Purkinje cell (primary cell): ENCODE measurements at places on chromosomes 6 and 20. TPM values are rescaled to one million over a fixed set of nuclear protein-coding genes. Genes with fewer than 3 reads are reported as not detected.

LSM14B gene
- polyA plus RNA-seq: 4.0 and 4.6 TPM in 2 replicates

RSPO3 gene
- polyA plus RNA-seq: 69.2 and 85.3 TPM in 2 replicates

UNC5CL gene
- polyA plus RNA-seq: not detected in 2 replicates

CLDN20 gene
- not detected in 2 replicates for polyA plus RNA-seq

TRIM31 gene
- not detected in 2 replicates for polyA plus RNA-seq

DNMT3B gene
- not detected in 2 replicates for polyA plus RNA-seq

SLC16A10 gene
- 6.8 and 9.9 TPM in 2 replicates for polyA plus RNA-seq

NR2E1 gene
- polyA plus RNA-seq: not detected in 2 replicates

MDFI gene
- polyA plus RNA-seq: not detected in 2 replicates

KIAA0408 gene
- 185 and 258 TPM in 2 replicates for polyA plus RNA-seq

PXDC1 gene
- 0.56 TPM in 1 of 2 replicates, not detected in the other for polyA plus RNA-seq

TSHZ2 gene
- polyA plus RNA-seq: 0.91 and 3.8 TPM in 2 replicates

PTCHD4 gene
- polyA plus RNA-seq: 36.3 and 38.7 TPM in 2 replicates

SOX18 gene
- polyA plus RNA-seq: 0.29 TPM in 1 of 2 replicates, not detected in the other

SMLR1 gene
- polyA plus RNA-seq: not detected in 2 replicates

UBR2 gene
- polyA plus RNA-seq: 6.2 and 8.8 TPM in 2 replicates

GGTLC1 gene
- polyA plus RNA-seq: not detected in 2 replicates

OTOR gene
- 35.0 and 52.0 TPM in 2 replicates for polyA plus RNA-seq

OOEP gene
- polyA plus RNA-seq: not detected in 2 replicates

SLC4A11 gene
- polyA plus RNA-seq: 0.34 and 1.2 TPM in 2 replicates

GRM1 gene
- polyA plus RNA-seq: 200 and 255 TPM in 2 replicates

PPP1R3G gene
- 0.10 and 0.55 TPM in 2 replicates for polyA plus RNA-seq

BMP6 gene
- polyA plus RNA-seq: 4.7 and 7.2 TPM in 2 replicates

MCM3 gene
- 11.9 and 15.0 TPM in 2 replicates for polyA plus RNA-seq

HLA-DQB1 gene
- 1.0 TPM in 1 of 2 replicates, not detected in the other for polyA plus RNA-seq
